Inflammatory macrophage (primary cell): ENCODE measurements at places on chromosomes 1 and 21.

DNA sequence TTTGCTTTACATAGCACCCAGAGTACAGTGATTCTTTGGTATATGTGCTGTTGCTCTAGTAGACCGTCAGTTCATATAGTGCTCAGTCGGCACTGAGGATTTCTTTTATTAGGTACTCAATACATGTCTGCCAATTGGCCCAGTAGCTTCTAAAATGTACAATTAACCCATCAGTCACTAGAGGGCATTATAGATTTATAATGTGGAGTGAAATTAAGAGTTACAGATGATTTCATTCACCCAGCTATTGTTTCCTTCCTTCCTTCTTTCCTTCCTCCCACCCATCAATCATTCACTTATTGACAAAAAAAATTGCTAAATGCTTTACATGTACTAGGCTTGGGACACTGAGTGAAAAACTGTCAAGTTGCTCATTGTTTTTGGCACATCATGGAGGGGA lies 263.6 kb upstream of the USP24 start:
- DNase-seq, result peak; percentile 26

DNA sequence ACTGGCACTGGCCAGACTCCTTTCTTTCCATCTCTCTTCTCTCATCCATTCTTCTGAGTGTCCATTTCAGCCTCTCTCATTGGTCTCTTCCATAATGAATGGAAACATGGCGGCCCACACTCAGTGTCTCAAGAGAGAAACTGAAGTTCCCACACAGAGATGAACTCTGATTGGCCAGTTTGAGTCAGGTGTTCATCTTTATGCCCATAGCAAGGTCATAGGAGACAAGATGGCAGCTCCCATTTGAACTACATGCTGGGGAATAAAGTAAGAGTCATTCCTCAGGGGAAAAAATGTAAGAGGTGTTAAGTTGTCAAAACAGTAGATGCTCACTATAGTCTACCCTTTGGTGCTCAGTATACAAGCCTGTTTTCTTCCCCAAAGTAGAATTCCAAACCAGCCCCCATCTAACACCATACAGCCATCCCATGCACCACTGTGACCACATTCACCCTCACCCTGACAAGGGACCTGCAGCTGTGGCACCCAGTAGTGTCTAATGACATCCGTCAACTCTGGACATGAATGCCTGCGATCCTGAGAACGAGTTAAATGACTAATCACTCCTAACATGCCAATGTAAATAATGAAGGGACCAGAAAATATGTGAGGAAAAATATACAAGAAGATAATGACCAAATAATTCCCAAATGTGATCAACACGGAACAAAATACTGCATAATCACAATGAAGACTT lies 12.4 kb downstream of the CDA start:
- no peak for DNase-seq

- DNase-seq, result no peak
Observed at GRCh38 chr1:227059076-227059475, 119.0 kb downstream of the COQ8A start.

- DNase-seq, result peak; percentile 73
Observed at GRCh38 chr1:161209790-161210409, 5.2 kb upstream of the FCER1G start.

GRCh38 chr1:105368446-105368845 lies 1618.7 kb downstream of the AMY1C start:
- no peak for DNase-seq

GRCh38 chr1:21904454-21904703 lies 32.7 kb downstream of the HSPG2 start:
- DNase-seq, result no peak

GRCh38 chr1:204821476-204821875 lies 49.2 kb upstream of the NFASC start:
- DNase-seq, result no peak

DNA sequence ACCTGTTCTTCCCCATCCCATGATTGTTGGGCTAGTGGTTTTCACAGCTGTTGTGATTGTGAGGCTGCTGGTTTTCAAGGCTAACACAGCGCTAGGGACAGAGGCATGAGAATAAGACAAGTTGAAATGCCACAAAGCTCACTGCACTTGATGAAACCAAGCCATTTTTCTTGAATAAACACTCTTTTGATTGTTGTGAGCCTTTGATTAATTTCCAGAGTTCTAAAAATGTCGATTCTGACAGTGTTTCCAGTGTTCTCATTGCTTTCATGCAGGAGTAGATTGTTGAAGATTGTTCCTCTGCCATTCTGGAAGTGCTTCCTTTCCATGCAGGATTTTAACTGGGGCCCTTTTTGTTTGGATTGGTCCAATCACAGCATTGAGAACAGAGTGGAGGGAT lies 134.9 kb upstream of the GRIK3 start:
- DNase-seq, result no peak

- no peak for DNase-seq
Observed at GRCh38 chr1:222823695-222824094, 8.9 kb downstream of the DISP1 start.

GRCh38 chr1:231724876-231725647 lies 98.5 kb downstream of the DISC1 start:
- DNase-seq, result peak; percentile 59

GRCh38 chr1:64405833-64406232 lies 64.1 kb upstream of the CACHD1 start:
- no peak for DNase-seq

GRCh38 chr1:24254783-24255182 lies 64.4 kb upstream of the GRHL3 start:
- DNase-seq, result no peak

DNA sequence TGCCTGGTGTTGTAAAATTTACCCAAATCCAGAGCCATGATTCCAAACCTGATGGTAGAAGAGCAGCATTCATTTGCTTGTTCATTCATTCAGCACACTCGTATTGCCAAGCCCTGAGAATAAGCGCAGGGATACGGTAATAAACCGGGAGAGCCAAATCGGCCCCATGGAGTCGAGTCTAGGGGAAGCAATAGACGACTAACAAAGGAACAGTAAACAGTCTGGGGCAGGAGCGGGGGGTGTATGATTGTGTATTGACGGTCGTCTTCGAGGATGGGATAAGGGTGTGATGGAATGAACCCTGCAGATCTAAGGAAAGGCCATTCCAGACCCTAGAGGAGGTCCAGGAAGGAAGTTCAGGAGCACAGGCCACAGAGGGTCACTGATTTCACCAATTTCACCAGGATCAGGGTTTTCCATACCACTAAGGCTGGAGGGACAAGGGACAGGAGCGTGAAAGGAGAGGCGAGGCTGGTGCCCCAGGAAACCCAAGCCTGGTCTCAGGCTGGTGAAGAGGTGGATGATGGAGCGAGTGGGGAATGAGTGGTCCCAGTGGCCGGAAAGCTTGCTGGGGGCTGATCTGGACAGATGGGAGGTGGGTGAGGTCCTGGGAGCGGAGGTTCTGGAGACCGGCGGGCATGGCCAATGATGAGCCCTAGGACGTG lies 61.1 kb upstream of the PDE9A start:
- no peak for DNase-seq

DNA sequence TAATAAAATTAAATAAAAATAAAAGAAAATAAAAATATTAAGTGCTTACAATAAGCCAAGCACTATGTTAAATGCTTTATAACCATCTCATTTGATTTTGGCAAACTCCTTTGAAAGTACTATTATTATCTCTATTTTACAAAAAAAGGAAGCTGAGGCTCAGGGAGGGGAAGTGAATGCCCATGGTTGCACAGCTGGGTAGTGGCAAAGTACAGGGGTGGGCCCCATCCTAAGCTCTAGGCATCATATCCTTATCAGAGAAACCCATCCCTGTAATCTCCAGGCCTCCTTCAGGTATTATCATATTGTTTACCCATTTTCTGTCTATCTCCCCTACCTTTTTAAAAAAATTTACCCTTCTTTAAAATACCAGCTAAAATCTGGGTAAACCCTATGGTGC lies 2.3 kb upstream of the MED18 start:
- DNase-seq, result peak; percentile 40

DNA sequence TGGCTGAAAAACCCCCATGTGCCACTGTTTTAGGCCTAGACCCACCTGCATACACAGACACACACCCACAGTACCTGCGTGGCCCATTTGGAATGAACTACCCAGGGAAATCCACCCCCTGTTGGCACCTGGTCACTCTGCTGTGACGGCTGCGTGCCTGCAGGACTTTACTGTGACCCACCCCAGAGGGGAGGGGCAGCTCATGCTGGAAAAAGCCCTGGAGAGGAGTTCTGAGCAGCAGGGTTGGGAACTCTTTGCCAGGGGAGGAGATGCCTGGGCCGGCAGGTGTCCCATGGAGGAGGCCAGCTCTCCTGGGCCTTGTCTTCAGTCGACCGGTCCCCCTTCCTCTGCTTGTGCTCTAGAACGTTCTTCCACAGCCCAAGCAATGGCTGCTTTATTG lies 87.3 kb upstream of the CSF3R start:
- DNase-seq, result no peak
